ENCODE measurements at places on chromosomes 1 and 21.
A peak's percentile ranks its signal among the peaks of the same experiment; 100 is the strongest.

DNA sequence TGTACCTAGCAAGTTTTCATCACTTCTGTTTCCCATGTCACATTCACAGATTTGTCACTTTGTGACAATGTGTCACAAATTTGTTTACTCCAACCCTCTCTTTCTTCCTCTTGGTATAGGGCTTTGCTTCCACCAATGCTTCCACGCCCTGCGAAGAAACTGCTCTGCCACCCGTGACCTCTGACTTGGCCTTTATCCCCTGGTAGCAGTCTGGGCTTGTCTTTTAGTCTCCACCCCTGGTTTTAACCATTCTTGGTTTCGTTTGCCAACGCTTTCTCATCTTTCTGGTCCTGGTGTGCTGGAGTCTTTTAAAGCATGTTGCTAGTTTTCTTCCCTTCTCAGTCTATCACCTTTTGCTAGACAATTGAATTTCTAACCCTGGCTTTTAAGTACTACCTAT lies 8.1 kb downstream of the TACSTD2 start:
- no peak for DNase-seq

GRCh38 chr1:82455342-82455741 lies 654.6 kb downstream of the ADGRL2 start:
- DNase-seq: no peak

GRCh38 chr1:215056584-215056983 lies 26.0 kb upstream of the KCNK2 start:
- no peak for DNase-seq

DNA sequence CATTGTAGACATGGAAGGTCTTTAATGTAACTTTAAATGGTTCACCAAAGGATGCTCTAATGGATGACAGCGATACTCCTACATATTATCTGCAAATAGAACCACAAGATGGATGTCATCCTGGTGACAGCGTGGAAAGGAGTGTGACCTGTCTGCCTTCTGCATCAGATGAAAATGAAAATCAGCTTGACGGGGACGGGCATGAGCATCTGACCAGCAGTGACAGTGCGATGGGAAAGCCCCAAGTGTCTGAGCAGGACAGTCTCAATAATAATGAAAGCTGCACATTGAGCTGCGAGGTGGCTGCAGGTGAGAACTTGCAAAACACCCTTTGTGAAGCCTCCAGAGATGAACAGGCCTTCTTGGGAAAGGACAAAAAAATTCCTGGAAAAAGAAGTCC lies 25.2 kb downstream of the CNST start:
- DNase-seq: peak; percentile 67

GRCh38 chr1:226920446-226920894 lies 19.6 kb upstream of the COQ8A start:
- DNase-seq: no peak

DNA sequence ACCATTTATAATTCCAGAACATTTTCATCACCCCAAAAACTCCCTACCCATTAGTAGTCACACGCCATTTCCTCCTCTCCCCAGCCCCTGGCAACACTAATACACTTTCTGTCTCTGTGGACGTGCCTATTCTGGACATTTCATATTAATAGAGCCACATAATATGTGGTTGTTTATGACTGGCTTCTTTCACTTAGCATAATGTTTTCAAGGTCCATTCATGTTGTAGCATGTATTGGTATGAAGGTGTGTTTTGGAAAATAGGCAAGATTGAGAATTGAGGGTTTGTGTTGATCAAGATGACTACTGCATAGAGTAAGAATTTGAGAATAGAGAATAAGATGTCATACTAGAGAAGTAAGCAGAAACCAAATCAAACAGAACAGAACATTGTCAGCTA lies 67.5 kb downstream of the ZFYVE9 start:
- DNase-seq: no peak

Measured in GM12878 (cell line).